ENCODE measurements at places on chromosomes 4 and X. TPM values are rescaled to one million over a fixed set of nuclear protein-coding genes. Genes with fewer than 3 reads are reported as not detected.

The GPR173 gene
- total RNA-seq, result not detected

GRCh38 chr4:5979981-5980380 is 38.2 kb downstream of the C4orf50 start:
- peaks cover 19% of the 10 kb centered on the region for H3K27me3 ChIP-seq
- H3K4me3 ChIP-seq, result no peak overlapping the region
- H3K4me1 ChIP-seq, result no peaks in the 10 kb centered on the region
- H3K27ac ChIP-seq, result no peak overlapping the region
- no peak for DNase-seq
- no peaks in the 10 kb centered on the region for H3K36me3 ChIP-seq

DNA sequence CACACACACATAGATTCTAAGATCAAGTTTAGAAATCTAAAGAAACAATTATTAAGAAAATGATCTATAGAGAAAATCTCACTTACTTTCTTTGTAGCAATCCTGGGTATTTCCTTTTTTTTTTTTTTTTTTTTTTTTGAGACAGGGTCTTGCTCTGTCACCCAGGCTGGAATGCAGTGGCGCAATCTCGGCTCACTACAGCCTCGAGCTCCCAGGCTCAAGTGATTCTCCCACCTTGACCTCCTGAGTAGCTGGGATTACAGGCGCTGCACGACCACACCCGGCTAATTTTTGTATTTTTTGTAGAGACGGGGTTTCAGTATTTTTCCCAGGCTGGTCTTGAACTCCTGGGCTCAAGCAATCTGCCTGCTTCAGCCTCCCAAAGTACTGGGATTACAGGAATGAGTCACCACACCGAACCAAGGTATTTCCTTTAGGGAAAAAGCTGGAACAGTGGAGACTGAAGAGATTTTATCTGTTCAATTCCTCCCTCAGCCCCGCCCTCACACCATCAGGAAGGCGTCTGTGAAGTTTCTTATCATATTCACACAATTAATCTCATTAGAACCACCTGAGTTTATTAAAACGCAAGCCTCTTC is at the start of gene TRIML2:
Gene TRIML2, minus strand, starts transcription at position 447 of the 599 bp plus-strand sequence. CDS start 4,235 bp downstream, outside the sequence.
- H3K27me3 ChIP-seq, result no peaks in the 10 kb centered on the region
- H3K27ac ChIP-seq, result no peak within 1 kb of the TSS
- H3K4me1 ChIP-seq, result no peaks in the 10 kb centered on the region

The DOK7 gene
- not detected for total RNA-seq

DNA sequence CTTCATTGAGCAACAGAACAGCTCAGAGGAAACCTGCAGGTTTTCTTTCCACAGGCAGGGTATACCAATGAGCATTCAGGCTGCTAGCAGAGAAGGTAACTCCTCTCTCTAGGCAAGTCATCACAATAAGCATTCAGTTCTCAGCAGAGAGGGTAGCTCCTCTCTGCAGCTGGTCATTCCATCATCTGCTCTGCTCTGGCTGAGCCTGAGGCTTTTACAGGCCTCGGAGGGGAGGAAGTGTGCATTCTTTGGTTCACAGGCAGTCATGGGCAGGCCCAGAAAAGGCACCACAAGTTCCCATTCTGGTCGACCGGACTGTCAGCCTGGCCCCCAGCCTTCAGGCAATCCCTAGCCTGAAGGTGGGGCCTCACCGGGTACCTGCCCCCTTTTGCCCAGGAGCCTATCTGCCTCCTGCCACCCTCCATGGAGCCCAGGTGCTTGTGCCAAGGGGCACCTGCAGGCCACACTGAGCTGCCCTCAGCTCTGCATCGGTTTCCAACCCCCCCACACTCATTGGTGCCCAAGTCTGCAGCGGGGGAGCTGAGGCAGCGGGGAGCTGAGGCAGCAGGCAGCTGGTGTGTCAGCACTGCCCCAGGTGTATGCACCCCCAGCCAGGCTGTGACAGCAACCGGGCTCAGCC is 83.1 kb downstream of the PRDM5 start:
- no peak overlapping the region for H3K27ac ChIP-seq
- peaks cover 4% of the 10 kb centered on the region for H3K4me1 ChIP-seq
- H3K27me3 ChIP-seq, result peaks cover 1% of the 10 kb centered on the region

- no peak overlapping the region for H3K27ac ChIP-seq
- H3K36me3 ChIP-seq, result peaks cover 13% of the 10 kb centered on the region
- no peak overlapping the region for H3K4me3 ChIP-seq
These were observed 70.1 kb downstream of the CHRNA9 start for GRCh38 chr4:40405193-40405592.

DNA sequence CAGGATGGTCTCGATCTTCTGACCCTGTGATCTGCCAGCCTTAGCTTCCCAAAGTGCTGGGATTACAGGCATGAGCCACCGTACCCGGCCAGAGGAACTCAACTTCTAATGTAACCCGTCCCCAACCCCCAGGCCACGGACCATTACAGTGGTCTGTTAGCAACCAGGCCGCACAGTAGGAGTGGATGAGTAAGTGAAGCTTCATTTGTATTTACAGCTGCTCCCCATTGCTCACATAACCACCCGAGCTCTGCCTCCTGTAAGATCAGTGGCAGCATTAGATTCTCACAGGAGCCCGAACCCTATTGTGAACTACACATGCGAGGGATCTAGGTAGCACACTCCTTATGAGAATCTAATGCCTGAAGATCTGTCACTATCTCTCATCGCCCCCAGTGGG is 119.6 kb downstream of the SHROOM3 start:
- H3K4me1 ChIP-seq, result no peaks in the 10 kb centered on the region
- H3K27ac ChIP-seq, result no peak overlapping the region
- no peak for DNase-seq
- no peaks in the 10 kb centered on the region for H3K27me3 ChIP-seq

- DNase-seq, result no peak
- no peak overlapping the region for H3K4me3 ChIP-seq
- H3K27me3 ChIP-seq, result no peaks in the 10 kb centered on the region
- no peak overlapping the region for H3K27ac ChIP-seq
- H3K36me3 ChIP-seq, result no peaks in the 10 kb centered on the region
These were observed 66.6 kb upstream of the ARHGAP24 start for GRCh38 chr4:85408301-85408700.

GRCh38 chr4:991451-992296 is 1.5 kb downstream of the SLC26A1 start:
- peaks cover 5% of the 10 kb centered on the region for H3K27me3 ChIP-seq
- DNase-seq, result no peak
- H3K36me3 ChIP-seq, result no peaks in the 10 kb centered on the region
- H3K27ac ChIP-seq, result no peak overlapping the region
- H3K4me3 ChIP-seq, result no peak overlapping the region

The TEX13C gene
- not detected for total RNA-seq

All from activated T-helper 2 cell treated with anti-CD3 and anti-CD28 coated beads, Interferon-gamma antibody, Interleukin-2, Interleukin-4, amounts not matched to agents 10 μg/mL and 5 μg/mL and 100 μg/mL, durations not matched to agents 14 hours and 24 hours and 36 hours (primary cell).